Cortex of kidney (tissue), 1 donor: ENCODE measurements at places on chromosomes 12 and 14.

DNA sequence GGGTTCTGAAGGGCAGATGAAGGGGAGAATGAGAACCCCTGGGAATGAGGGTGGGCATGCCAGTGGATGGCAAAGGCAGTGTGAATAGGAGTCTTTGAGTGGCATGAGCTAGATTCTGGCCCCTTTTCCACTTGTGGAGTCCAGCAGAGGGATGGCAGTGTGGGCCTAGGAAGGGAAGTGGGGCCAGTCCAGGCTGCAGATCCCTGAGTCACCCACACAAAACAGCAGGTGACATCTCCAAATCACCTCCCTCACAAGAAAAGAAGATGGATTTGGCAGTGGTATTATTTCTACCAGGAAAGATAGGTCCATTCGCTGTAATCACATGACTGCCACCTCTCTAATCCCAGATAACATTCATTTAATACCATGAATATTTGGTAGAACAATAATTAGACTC is 151.3 kb downstream of the TTC7B start:
- DNase-seq: no peak

DNA sequence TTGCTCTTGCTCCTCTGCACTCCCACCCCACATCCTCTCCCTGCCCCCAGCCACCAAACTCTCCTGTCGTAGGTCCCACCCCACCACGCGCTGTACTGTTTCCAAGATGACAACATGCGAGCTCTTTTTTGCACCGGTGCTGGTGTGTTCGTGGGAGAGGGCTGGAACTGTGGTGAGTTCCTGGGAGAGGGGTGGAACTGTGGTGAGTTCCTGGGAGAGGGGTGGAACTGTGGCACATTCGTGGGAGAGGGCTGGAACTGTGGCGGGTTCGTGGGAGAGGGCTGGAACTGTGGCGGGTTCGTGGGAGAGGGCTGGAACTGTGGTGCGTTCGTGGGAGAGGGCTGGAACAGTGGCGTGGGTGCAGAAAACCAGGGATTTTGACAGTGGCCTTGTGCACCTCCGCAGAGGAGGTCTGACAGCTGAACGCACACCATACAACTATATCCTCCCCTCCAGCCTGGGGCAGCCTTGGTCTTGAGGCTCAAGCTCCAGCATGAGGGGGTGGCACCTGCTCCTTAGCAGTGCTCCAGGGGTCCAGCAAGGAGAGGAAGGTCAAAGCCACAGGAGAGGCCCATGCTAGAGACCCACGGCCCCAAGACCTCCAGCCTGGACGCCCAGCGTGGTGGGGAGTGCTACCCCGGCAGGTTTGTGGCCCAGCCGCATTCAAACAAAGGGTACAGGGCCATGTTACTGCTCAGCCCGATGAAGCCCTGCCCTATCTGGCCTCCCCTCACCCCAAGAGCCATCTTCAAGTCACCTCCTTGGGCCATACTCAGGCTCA is 50.1 kb downstream of the ACTN1 start:
- DNase-seq: no peak

- no peak for DNase-seq
Observed at GRCh38 chr12:53938326-53939140, at the start of gene HOXC13. Gene HOXC13 (plus strand): TSS chr12:53938831. CDS start chr12:53938907, 76 bp downstream.

DNA sequence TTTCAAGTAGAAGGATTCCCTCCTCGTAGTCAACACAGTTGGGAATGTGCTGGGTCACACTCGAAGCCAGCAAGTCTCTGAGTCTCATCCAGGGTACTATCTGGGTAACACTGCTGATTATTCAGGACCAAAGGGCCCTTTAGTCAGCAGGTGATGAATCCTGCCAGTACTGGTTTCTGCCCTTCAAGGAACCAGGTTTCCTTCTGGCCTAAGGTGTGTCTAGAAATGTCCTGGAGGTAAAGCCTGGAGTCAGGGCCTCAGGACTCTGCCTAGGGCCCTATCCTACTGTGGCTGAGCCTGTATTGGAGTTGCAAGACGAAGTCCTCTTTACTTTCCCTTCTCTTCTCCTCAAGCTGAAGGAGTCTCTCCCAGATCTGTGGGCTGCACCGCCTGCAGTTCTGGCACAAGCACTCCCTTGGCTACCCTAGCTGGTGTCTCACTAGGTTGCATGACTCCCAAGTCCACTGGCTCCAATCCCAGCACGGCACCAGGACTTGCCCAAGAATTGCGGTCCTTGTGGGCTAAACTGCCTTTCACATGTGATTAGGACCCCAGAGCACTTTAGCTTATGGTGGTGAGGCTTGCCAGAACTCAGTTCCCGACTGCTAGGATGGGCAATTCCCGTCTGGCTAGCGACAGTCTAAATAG is 193.7 kb upstream of the PDE3A start:
- no peak for DNase-seq

- no peak for DNase-seq
Observed at GRCh38 chr14:76716285-76716684, 45.0 kb upstream of the VASH1 start.

DNA sequence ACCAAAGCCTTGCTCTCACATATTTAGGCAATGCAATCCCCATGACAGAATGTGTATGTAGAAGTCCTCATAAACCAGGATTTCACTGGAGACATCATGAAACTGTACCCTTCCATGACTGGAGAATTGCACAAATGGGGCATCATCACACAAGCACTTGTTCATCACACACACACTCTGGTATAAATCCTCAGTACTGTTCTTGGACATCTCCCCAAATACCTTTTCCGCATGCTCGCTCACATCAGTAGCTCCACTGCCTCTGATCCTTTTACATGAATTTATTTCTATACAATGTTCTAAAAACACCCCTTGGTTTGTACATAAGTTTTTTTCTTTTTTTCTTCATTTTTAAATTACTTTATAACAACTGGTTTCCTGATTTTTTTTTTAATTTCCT is 3.3 kb upstream of the ING4 start:
- DNase-seq: no peak

DNA sequence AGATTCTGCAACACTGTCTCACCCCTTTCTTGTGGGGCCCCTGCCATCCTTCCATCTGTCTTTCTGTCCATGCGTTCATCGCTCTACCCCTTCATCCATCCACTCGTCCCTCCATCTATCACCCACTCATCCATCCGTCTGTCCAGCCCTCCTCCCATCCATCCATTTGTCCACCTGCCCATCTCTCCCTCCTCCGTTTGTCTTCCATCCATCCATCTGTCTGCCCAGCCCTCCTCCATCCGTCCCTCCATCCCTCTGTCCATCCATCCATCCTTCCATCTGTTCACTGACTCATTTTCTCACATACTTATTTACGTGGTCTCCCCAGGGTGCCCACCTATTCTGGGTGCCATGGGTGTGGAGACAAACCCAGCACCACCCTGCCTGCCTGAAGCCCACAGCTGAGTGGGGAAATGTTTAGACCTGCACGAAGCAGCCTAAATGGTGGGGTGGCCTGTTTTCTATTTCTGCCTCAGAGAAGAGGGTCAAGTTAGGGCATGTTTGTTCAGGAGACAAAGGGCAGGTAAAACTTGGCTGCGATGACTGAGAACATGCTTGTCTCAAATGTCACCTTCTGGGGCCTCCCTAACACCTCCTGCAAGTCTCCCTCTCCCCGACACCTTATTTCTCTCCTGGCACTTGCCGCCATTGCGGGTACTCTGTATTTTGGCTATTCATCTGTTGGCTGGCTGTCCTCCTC is 2.8 kb upstream of the SLC25A47 start:
- no peak for DNase-seq
